ENCODE measurements at places on chromosomes 5 and 9.

- DNase-seq, result no peak
These were observed 1.6 kb upstream of the INPP5E start for GRCh38 chr9:136441191-136441680.

DNA sequence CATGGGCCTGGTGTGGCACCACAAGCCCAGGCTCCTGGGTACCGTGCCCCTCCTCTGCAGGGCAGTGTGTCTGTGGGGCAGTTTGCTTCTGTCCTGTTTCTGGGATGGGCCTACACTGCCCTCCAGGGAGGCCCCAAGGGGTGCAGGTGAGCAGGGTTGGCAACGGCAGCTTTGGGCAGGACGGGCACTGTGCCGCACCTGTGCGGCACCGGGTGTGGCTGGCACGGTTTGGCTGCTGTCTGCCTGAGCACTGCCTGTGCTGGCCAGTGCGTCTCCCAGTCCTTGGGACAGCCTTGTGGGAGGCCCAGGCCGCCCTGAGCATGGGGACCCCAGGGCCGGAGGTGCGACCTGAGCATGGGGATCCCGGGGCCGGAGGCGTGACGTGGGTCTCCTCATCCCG is 37.2 kb downstream of the RXRA start:
- no peak for DNase-seq

- DNase-seq, result no peak
These were observed 146.8 kb upstream of the FBXL17 start for GRCh38 chr5:108528655-108529054.

GRCh38 chr5:42779083-42779482 is 22.5 kb downstream of the CCDC152 start:
- DNase-seq, result no peak

GRCh38 chr9:92661743-92662142 is 8.2 kb downstream of the IPPK start:
- no peak for DNase-seq

- DNase-seq, result no peak
These were observed 34.2 kb upstream of the GRPEL2 start for GRCh38 chr5:149310947-149311658.

DNA sequence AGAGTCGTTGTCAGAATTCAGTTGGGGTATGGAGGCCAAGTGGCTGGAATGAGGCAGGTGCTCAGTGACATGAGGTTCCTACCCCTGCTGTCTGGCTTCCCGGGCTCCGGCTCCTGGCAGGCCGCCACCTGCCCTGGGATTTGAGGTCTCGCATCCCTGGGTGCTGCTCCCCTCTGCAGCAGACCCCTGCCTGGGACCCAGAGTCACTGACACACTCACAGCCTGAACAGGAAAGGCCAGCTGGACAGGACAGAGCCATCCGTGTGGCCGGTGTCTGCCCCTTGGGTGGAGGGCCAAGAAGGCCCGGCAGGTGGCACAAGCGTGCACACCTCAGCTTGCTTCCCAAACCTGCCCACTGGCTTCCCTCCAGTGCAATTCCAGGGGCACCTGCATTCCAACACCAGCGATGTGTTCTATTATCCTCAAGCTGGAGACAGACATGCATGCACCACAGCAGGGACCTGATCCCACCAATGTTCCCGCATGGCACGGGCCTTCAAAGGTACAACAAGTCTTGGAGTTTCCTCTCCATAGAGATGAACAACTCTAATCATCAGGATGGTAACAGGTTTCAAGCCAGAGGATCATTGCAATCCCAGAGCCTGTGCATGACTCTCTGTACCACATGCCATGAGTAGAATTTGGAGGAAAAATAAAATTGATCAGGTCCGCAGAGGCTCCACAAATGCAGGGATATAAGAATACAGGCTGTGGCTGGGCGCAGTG is 45.6 kb upstream of the RNF130 start:
- no peak for DNase-seq

- DNase-seq, result no peak
These were observed 70.7 kb downstream of the RFK start for GRCh38 chr9:76323490-76323889.

- DNase-seq, result no peak
These were observed 1.9 kb upstream of the NPR2 start for GRCh38 chr9:35789541-35789940.

DNA sequence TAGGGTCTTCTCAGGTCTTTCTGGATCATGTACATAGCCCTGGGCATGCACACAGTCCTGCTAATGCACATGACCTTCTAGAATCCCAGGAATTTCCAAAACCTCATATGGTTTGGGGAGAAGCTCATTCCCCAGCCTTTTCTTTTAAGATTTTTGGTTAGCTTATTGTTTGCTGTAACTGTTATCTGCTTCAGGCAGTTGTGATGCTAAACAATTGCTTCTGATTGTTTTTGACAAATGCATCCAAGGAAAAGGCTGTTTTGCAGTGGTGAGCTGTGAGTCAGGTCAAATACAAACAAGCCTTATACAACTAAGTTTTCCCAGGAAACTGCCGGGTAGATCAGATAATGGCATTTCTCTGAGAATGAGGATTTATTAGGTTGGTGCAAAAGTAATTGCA is 32.7 kb downstream of the SMC5 start:
- DNase-seq, result no peak

DNA sequence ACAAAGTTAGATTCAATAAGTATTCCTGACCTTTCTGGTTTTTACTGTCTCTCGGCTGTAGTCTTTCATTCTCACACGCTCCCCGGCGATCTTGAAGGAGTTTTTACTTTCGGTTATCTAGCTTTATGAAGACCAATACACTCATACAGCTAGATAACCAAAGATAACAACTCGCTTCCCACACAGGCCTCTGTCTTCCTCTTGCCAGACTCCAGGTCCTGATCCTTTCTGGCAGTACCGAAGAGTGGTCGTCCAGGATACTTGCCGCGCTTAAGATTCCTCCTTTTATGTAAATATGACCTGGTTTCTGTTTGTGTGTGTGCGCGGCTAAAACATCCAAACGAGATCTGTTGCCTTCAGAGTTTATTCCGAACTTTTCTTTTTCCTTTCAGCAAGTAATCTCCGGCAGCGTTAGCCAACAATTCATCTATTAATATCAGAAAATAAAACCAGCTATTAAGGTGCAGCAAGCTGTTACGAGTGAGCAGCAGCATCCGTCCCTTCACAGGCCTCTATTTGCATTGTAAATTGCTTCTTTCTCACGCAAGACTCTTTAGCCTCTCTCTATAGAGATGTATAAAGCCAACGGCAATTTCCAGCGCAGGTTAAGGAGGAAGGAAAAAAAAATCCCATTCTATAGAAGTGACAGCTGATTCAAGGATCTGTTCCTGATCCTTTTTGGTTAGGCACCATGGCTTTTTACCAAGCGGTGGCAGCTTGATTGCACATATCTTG is 216.1 kb downstream of the MEF2C start:
- no peak for DNase-seq

DNA sequence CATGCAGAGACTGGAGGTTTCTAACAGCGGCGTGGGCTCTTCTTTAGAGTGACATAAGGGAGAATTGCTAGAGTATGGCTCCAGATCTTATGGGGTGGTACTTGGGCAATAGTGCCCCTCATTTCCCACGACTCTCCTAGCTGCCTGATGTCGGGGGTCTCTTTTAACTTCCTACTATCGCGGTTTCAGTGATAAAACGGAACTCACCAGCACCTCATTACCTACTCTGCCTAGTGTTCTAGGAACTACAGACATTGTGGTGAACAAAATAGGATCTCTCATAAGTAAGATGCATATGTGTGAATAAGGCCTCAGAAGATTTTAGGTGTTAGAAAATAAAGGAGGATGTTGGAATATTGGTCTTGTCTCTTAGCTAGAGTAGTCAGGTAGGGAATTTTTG is 1.1 kb downstream of the ICE1 start:
- no peak for DNase-seq

DNA sequence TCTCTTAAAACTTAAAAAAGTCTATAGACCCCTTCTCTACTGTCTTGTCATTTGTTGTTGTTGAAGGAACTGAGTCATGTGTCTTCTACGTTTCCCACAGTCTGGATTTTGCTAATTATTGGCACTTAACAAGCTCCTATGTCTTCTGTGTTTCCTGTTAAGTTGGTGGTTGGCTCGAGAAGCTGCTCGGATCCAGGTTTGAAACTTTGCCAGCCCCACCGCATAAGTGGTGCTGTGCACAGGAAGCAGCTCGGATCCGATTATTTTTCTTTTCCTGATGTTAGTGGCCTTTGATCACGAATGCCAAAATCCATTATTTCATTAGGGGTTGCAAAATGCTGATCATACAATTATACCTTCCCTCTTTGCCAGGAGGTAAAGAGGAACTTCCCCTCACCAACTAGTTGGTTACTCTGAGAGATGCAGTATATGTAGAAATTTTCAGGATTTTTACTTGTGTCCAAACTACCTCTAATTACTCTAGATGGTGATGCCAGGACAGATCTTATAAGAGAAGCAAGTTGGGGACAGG is 186.5 kb downstream of the NSG2 start:
- no peak for DNase-seq

GRCh38 chr5:132478366-132478871 is 12.2 kb downstream of the IRF1 start:
- DNase-seq, result no peak

- no peak for DNase-seq
These were observed 86.2 kb downstream of the PTPN3 start for GRCh38 chr9:109411798-109412352.

GRCh38 chr5:117682416-117682815 is 1107.8 kb upstream of the SEMA6A start:
- DNase-seq, result no peak

DNA sequence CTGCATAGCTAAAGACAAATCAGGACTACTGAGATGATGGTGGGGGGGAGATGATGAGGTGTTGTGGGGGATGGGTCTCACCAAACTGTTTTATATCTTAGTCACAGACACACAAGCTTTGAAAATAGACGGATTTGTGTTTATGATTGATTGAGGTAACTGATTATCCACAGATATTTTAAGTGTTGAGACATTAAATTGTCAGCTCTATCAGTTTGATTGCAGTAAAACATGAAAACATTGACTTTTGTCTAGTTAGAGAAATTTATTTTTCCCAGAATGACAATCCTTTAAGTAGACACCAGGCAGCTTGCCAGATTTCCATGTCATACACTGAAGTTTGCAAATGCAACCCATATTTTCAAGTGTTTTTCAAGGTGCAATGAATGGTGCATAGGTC is 149.8 kb downstream of the NR2F1-AS1 start:
- no peak for DNase-seq

GRCh38 chr5:116410336-116410890 is 164.2 kb downstream of the SEMA6A start:
- DNase-seq, result no peak

- no peak for DNase-seq
These were observed 8.1 kb downstream of the MCIDAS start for GRCh38 chr5:55218967-55219366.
